CD4-positive, alpha-beta T cell treated with Interleukin-6 at 100 ng/mL for 8 hours (primary cell): ENCODE measurements at places on chromosomes 4 and X.

DNA sequence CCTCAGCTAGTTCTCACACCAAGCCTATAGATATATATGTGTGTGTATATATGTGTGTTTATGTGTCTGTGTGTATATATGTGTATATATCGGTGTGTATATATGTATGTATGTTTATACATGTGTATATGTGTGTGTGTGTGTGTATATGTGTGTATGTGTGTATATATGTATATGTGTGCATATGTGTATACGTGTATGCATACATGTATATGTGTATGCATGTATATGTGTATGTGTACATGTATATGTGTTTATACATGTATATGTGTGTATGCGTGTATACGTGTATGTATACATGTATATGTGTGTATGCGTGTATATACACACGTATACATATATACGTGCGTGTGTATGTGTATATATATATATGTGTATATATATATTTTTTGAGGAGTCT, 18.3 kb downstream of the GTPBP6 start:
- no peak for DNase-seq

DNA sequence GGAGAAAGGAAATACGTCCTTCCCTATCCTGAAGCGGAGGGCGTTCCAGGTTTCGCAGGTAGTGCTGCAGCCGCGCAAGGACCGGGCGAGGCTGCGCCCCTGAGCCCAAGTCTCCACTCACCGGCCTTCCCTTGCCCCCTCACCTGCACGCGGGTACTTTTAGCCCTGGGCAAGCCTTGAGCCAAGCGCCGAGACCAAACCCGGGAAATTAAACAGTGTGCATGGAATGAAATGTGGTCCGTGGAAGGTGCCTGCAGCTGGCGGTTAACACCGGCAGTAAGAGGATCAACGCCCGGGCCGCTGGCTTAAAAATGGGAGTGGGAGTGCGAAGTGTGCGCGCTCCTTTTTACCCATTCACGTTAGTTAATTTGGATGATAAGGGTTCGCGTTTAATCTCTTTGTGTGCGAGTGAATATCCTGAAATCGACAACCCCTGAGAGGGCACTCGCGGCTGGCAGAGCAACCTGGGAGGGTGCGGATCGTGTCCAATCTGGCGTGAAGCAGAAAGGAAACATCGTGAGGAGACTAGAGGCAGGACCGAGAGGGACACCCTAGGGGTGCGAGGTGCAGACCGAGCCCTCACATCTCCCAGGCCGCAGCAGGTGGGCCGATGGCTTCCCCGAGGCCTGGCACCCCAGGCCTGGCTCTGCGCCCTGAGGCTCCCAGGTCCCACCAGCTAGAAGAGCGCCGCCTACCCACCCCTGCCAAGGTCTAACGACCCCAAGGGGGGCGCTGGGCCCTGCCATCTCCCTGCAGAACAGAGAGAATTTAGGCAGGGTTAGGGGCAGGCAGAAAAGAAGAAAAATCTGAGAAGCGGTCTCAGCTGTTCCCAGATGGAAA, 2.0 kb upstream of the HELT start:
- DNase-seq, result no peak

DNA sequence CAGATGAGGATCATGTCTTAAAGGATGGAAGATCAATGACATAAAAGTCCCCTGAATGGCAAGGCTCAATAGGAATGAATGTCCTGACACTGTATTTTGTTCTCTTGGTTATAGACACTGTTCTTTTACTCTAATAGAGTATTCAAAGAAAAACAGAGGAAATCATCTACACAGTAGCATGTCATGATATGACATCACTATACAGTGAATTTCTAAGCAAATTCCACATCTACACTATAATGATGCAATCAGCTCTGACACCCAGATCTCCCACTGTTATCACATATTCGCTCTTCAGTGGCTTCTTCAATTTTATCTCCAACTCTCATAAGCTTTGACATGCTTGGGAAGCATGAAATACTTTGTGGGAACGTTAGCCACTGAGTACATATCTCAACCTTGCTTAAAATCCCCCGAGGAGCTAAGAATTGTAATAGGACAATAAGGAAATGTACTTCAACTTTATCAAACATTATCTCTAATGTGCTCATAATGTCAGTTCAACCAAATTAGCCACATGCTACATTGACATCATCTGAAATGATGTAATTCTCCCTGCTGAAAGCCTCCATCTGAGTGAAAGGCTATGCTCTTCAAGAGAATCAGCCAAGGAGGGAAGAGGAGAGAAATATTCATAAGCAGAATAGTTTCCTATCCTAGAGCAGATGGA, 139.6 kb upstream of the PTCHD1 start:
- DNase-seq, result no peak

GRCh38 chrX:130086447-130087206, 23.7 kb downstream of the ELF4 start:
- DNase-seq, result peak; percentile 81

DNA sequence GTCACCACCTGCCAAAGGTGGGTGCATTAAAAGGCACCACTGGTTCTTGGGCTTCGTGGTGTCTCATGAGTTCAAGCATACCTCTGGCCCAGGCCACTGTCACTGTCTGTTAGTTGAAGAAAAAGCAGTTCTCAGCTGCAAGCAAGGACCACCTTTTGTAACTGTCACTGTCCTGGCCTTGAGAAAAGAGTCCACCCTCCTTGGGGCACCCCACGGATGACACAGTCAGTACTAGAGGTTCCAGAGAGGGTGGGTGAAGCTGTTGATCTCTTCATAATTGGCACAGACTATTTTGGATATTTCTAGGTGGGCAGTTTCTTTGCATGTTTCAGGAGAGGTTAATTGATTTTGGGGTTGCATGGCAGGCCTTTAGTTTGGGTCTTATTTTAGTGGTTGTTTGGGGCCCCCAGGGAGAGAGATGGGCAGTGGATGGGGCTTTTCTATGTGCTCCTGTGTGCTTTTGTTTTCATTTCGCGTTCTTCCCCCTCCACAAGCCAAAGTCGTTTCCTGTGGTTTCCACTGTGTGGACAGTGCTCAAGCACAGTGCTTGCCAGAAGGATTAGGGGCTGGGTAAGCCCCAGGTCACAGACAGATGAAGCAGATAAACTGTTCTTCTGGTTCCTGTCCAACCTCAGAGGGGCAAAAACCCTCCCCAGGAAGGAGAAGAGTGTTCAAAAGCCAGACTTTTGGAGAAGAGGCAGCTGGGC, 156.2 kb upstream of the PPP1R2C start:
- peak; percentile 52 for DNase-seq

GRCh38 chr4:75235359-75235951, 278.7 kb downstream of the RCHY1 start:
- DNase-seq, result no peak

- DNase-seq, result no peak
These were observed 18.8 kb upstream of the CORIN start for GRCh38 chr4:47856713-47857112.

DNA sequence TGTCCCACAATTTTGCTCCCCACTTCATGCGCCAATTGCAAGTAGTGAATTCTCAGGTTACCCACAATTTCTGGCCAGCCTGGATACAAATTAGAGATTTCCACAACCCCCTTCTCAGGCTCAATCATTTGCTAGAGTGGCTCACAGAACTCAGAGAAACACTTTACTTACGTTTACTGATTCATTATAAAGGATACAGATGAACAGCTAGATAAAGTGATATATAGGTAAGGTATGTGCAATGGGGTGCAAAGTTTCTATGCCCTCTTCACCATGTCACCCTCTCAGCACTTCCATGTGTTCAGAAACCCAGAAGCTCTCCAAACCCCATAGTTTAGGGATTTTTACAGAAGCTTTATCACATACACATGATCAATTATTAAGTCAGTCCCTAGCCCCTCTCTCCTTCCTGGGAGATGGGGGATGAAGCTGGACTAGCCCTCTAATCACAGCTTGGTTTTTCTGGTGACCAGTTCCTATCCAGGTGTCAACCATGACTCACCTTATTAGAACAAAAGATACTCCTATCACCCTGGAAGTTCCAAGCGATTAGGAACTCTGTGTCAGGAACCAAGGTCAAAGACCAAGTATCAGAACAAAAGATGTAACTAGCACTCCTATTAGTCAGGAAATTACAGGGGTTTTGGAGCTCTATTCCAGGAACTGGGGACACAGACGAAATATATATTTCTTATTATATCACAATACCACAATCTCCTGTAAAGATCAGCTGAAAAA, 33.5 kb upstream of the PRRG1 start:
- DNase-seq, result no peak

DNA sequence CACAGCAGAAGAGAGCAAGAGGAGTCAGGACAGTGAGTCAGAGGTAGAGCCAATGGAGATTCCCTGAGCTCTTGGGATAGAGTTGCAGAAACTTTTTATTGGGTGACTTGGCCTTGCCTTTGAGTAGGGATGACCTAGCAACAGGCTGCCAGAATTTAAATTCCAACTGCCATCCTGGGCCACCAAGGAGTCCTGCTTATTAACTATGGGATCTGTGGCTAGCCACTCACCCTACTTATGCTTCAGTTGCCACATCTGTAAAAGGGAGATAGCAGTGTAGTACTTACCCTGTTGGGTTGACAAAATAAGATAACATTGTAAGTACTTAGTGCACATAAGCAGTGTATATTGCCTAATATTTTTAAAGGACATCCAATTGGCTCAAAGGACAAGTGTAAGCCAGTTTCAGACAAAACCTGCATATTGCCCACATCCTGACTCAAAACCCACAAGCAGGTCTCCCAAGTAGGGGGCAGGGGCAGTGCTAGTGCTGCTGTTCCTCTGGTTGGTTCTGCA, 43.5 kb upstream of the TMEM164 start:
- DNase-seq, result no peak

DNA sequence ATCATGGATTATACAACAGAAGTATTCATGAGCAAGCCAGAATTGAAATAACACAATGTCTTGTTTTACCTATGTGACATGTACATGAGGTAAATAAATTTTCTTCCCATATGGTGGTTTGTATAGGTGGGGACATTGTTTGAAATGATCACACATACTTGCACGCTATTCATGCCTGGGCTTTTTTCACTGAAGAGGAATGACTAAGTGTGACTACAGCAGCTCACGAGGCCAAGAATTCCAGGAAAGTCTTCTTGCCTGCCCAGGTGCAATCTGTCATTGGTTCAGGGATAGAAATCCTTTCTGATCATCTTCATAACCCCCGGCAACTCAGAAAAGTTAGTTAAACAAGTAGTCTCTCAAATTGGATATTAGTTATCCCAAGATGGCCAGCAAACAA, 36.3 kb upstream of the AREG start:
- DNase-seq, result no peak

DNA sequence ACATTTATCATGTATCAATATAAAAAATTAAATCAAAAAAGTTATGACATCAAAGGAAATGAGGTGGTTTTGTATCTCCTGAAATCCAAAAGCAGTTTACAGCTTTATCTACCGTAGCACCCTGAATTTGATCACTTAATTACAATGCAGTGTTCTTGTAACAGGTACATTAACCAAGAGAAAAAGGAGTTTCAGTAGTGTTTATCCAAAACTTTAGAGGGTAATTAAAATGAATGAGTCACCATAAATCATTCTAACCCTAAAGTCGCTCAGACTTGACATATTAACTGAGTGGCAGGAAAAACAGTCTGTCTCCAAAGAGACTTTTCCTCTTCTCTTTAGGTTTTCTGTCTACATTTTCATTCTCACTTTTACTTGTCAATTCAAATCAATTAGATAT, 907.6 kb upstream of the EPHA5 start:
- DNase-seq, result no peak

DNA sequence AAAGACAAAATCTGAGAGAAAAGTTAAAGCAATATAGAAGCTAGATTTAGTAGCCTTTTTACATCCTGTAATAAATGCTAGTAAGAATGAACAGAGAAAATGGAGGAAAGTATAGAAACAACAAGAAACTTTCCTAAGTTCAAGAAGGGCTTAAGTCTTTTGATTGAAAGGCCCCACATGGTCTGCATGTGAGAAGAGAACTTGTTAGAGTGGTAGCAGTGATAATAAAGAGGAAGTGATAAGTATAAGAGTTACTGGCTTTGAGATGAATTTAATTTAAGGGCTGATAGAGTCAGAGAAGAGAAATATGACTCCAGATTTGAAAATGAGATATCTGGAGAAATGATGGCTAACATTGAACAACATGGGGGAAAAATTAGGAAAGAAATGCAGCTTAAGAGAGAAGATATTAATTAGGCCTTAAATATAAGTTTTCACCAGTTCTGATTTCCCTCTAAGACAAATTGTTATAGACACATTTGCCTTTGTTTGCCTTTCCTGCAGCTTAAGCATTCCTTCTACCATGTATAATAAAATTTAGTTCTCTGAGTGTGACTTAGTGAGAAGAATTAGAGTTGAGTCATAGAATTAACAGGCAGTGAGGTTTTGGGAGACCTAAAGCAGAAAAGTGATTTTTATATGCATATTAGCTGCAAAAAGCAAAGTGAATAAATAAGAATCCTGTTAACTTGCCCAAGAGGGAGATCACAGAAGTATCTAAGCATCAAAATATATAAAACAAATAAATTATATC, 18.4 kb downstream of the ZFX start:
- DNase-seq, result no peak

DNA sequence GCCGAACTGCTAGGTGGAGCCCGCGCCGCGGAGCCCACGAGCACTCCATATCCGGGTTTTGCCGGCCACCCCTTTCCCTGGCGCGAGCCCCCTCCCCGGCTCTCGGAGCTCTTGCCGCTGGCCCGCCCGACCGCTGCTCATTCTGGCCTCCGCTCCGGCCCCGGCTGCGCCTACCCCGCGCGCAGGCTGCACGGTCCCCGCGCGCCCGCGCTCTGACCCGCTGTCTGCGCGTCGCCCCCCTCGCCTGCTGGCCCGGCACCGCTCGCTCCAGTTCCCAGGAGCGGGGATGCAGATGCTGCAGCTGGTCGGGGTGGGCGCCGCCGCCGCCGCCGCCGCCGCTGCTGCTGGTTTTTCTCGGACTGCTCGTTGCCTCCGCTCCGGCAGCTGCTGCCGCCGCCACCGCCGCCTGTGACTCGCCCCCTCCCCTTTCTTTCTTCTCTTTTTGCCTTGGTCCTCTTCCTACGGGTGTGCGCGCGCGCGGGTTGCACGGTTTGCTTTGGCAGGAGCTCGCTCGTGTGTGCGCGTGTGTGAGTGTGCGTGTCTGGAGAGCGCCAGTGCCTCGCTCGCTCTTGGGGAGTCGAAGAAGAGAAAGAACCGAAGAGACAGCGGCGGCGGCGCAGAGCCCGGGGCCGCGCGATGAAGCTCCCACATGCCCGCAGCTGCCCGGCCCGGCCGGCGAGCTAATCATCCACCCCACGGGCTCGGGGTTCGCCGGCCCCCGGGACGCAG, at the start of gene ADGRL3:
TSS of gene ADGRL3 (plus strand) at position 140 of the 729 bp plus-strand sequence.
- DNase-seq, result no peak

DNA sequence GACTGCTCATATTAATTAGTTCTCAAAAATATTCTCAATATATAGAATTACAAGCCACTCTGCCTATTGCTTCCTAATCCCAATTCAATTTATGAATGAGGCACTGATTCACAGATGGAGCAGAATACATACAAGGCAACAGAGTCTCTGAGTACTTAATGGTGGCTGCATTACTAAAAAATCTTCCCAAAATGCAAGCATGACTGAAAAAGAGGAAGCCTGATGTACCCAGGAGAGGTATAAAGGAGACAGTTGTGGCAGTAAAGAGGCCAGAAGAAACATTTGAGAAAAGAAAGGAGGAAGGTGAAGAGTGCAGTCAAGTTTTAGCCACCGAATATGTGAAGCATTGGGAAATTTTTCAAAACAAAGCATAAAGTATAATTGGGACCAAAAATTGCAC, 163.2 kb upstream of the INTU start:
- DNase-seq, result no peak
